ENCODE measurements at places on chromosomes 2 and 18.

GRCh38 chr2:148237911-148238310 lies 217.0 kb downstream of the MBD5 start:
- DNase-seq: no peak

- DNase-seq: no peak
Measured at GRCh38 chr18:55400590-55401541, 187.1 kb downstream of the TCF4 start.

- DNase-seq: no peak
Measured at GRCh38 chr2:108169982-108170625, 69.7 kb upstream of the SULT1C3 start.

- no peak for DNase-seq
Measured at GRCh38 chr2:62343206-62343605, 147.3 kb downstream of the B3GNT2 start.

GRCh38 chr2:74551530-74551929 lies 2.2 kb downstream of the LOXL3 start:
- DNase-seq: no peak

DNA sequence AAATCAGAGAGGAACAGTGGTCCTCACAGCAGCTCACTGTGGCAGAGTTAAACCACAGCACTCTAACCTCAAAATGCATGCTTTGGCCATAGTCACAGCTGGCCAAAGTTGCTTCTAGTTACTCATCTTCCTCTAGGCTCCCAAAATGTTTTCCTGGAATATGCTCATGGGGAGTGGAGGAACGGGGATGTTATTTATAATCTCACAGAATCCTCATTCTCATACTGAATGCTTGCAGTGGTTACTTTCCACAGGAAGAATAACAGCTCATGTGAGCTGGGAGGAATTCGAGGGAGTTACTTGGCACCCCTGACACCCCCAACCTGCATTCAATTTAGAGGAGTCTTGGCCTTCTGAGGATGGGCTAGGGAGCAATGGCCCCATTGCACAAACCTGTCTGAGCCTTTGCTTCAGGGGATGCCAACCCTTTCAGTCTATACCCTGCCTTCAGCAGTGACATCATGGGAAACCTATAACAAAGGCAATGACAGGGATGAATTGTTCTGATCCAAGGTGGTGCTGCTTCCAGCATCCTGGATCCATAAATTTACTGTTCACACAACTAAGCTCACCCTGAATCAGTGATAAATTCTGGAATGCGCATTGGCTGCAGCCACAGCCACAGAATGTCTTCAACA lies 22.4 kb upstream of the CCBE1 start:
- DNase-seq: peak; percentile 61

DNA sequence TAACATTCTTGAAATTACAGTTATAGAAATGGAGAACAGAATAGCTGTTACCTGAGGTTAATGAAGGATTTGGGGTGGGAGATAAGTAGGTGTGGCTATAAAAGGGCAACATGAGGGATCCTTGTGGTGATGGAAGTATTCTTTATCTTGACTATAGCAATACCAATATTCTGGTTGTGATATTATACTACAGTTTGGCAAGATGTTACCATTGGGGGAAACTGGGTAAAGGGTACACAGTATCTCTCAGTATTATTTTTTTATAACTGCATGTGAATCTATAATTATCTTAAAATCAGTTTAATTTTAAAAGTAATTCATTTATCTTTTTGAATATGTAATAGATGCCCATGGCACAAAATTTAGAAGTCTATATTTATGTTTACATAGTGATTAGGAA lies 8.1 kb downstream of the SCRN3 start:
- DNase-seq: no peak

- DNase-seq: no peak
Measured at GRCh38 chr18:45891806-45892205, 66.3 kb downstream of the SIGLEC15 start.

DNA sequence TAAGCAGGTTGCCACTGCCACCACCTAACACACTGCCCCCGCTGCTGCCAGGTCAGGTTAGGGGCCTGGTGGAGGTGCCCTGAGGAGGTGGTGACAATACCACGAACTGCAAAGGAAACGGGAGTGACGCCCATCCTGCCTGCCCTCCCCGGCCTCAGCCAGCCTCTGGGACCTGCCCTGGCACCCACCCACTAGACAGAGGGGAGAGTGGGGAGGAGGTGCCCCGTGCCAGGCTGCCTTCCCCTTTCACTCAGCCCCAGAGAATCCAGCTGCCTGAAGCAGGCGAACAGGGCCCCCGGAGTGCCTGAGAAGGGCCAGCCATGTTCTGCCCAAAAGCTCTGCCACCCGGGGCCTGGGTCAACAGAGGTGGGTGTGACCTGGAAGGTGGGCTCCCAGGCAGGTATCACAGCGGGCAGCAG lies 44.5 kb upstream of the FOSL2 start:
- DNase-seq: no peak

GRCh38 chr2:126889496-126890135 lies 9.1 kb upstream of the TEX51 start:
- DNase-seq: no peak

DNA sequence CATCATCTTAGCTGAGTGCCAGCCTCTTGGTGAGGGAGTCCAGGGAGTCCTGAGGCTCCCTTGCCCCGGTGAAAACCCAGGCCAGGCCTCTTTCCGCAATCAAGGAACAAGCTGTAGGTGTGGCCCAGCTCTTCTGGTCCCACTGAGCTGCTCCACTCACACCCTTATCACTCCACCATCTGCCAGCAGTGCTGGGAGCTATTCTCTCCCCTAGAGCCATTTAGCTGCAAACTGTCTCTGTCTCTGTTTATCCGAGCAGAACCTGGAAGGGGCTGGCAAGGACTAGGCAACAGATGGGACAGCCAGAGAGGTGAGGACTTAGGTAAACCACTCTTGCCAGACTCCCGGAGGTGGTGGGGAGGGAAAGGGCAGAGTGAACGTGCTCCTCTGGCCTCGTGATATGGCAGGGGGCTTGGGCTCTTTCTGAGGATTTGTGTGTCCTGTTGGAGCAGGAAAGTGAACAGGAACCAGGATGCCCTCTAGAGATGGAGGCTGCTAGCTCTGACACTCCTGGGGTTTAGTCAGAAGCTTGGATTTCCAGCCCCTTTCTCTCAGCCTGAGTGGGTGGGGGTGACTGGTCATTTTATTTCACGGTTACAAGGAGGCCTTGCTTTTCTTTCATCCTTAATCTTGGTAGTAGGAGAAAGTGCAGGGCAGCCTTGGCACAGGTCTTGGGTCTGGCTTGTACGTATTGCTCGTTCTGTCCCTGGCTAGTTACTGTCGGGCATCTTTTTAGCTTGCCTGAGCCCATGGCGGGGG lies 19.6 kb downstream of the B3GNT2 start:
- DNase-seq: no peak

DNA sequence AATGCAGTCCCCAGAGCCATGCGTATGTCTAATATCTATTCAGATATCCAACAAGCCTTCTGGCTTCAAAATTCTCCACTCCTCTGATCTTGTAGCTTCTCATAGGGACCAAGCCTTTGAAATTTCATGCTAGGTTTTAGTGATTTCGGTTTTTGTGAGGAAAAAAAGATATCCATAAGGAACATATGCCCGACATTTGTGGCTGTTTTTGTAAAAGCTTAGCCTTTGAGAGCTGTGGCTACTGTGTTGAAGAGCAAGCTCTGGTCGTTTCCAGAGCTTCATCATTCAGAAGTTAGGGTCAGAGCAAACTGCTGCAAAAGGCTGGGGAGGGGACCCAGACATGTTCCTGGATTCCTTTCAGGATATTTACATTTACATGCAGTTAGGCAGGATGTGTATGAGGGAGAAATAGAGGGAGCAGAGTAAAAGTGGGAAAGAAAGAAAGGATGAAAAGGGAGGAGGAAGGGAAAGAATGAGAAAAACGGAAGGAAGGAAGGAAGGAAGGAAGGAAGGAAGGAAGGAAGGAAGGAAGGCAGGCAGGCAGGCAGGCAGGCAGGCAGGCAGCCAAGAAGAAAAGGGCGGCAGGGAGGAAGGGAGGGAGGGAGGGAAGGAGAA lies 70.2 kb downstream of the NCKAP5 start:
- DNase-seq: no peak

GRCh38 chr2:162490761-162491470 lies 147.0 kb downstream of the GCA start:
- no peak for DNase-seq

- no peak for DNase-seq
Measured at GRCh38 chr2:188245230-188245629, 46.4 kb upstream of the GULP1 start.

DNA sequence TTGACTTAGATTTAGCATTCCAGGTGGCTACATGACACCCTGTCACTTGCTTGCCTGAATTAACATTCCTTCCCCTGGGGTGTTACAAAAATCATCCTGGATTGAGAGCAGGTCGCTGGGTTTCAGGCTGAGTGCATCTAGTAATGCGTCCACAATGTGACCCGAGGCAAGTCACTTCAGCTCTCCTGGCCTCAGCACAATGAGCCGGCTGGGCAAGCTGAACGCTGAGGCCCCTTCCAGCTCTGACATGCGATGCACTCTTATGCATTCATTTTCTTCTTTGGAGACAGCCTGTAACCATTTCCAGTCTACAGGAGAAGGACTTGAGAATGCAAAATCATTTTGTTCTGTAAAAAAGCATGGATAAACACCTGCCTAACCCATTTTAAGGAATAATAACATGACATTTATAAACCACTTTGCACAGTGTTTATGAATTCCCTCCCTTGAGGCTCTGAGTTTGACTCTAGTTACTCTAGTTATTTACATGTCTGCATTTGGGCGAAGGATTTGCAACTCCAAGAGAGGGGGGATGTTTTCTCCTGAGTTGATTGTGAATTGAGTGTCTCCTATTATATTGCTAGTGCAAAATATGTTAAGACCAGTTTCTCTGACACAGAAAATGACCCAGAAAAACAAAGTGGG lies 63.0 kb upstream of the CPO start:
- DNase-seq: no peak

DNA sequence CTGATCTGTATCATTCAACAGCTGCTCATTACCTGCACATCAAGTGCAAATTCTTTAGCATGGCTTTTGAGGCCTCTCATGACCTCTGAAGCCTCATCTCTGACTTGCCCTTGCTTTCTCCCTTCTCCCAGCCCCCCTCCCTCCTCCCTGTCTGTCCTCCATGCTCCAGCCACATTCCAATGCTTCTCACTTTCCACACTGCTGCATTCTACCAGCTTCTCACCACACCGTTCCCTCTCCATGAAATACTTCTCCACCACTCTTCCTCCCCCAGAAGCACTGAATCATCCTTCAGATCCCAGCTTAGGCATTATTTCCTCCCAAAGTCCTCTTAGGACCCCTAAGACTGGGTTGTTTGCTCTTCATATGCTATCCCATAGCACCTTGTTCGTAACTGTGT lies 26.9 kb downstream of the GCG start:
- no peak for DNase-seq

DNA sequence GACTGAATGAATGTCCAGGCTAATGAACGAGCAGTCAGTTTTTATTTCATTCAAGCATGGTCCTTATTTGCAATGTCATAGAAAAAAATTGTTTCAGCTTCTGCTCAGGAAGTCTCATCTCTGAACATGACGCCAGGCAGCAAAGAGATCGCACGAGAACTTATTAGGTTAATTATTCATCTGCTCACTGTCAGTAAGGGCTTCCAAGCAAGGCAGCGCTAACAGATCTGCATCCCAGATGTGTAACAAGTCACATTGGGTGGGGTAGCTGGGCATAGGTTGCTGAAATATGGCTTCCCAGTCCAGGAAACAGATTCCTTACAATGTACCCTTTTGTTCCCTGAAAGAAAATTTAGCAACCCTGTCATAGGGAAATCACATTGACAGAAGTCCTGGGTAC lies 63.5 kb downstream of the ANKRD44 start:
- no peak for DNase-seq

GRCh38 chr2:152594022-152594766 lies 123.1 kb downstream of the PRPF40A start:
- DNase-seq: no peak

DNA sequence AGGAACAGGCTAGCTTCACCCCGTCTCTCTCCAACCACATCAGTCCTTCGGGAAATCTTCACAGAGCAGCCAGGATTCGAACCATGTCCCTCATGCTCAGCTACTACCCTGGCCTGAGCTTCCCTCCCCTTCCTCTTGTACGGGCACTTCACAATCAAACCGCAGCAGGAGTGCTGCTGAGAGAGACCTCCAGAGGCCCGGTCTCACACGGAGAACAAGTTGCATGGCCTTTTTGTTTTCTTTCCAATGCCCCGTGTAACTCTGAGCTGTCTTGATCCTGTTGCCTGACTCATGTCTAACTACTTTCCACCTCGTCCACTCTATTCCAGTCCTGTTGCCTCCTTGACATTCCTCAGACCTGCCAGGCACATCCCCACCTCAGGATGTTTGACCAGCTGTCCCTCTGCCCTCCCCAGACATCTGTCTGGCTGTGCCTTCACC lies 25.4 kb downstream of the FBLN7 start:
- DNase-seq: no peak

DNA sequence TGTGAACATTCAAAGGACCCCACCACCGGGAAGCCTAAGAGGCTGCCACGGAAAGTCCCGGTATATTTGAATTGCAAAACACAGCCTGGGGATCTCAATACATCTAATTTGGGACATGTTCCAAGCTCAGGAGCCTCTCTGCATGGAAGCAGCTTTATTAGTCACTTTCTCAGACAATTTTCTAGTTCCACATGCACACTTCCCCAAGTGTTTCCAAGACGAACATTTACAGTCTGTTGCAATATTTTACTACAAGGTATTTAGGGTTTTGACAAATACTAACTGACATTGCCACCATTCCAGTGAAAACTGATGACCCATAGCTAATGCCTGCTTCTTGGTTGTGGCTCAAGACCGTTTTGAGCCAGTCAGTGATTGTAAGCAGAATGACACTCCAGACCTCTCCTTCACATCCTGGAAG lies 145.3 kb downstream of the NCKAP5 start:
- DNase-seq: peak; percentile 73

DNA sequence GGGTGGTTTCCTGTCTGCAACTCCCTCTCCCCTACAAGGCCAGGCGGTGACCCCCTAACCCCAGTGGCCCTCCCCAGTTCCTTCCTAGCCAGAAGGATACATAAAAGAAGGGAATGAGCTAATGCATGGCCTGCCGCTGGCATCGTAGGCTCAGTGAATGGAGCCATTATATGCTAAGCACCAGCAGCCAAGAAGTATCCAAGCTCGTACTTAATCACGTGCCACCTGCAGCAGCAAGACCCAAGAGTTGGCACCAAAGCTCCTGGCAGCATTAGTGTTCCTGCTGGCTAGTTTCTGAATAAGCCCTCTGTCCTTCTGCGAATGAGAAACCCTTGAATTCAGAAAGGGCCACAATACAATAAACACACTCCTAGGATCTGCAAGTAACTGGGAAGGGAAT lies 4.3 kb downstream of the DBI start:
- no peak for DNase-seq

GRCh38 chr2:239644011-239644410 lies 243.2 kb upstream of the HDAC4 start:
- no peak for DNase-seq

All from AG09309 (cell line).